A549 treated with CORT108297 at 1 μM for 4 hours (cell line): ENCODE measurements at places on chromosomes 5 and 9. TPM values are rescaled to one million over a fixed set of nuclear protein-coding genes. Genes with fewer than 3 reads are reported as not detected.

Gene FAM151B
- 1.1 to 1.8 TPM (median 1.4 TPM) in 5 replicates for total RNA-seq

Gene CLIC3
- total RNA-seq, result 2.7 to 4.5 TPM (median 3.8 TPM) in 5 replicates

Gene SLC2A6
- total RNA-seq, result 15.1 to 24.6 TPM (median 22.6 TPM) in 5 replicates

Gene STC2
- total RNA-seq, result 49.1 to 58.7 TPM (median 56.3 TPM) in 5 replicates

Gene C9
- total RNA-seq, result not detected in 5 replicates

Gene ENTPD2
- total RNA-seq, result 0.63 to 1.4 TPM (median 0.95 TPM) in 5 replicates

Gene LURAP1L
- total RNA-seq, result 14.9 to 18.6 TPM (median 18.1 TPM) in 5 replicates

Gene RBM27
- total RNA-seq, result 10.6 to 14.5 TPM (median 11.3 TPM) in 5 replicates

Gene OR1Q1
- total RNA-seq, result 0.15 TPM in 1 of 5 replicates, not detected in the others

Gene PCDHGC5
- total RNA-seq, result 0.02 to 0.03 TPM (median 0.03 TPM) in 3 of 5 replicates, not detected in the others

Gene CBY3
- not detected in 5 replicates for total RNA-seq

Gene UBAC1
- 28.0 to 37.2 TPM (median 34.0 TPM) in 5 replicates for total RNA-seq

Gene ADAMTS12
- 6.1 to 9.2 TPM (median 7.2 TPM) in 5 replicates for total RNA-seq

Gene KLHL9
- 14.5 to 19.6 TPM (median 17.5 TPM) in 5 replicates for total RNA-seq

Gene MYMK
- not detected in 5 replicates for total RNA-seq

Gene DBH
- not detected in 5 replicates for total RNA-seq

Gene CLPTM1L
- 157 to 177 TPM (median 160 TPM) in 5 replicates for total RNA-seq

Gene SRP19
- 73.6 to 98.9 TPM (median 78.3 TPM) in 5 replicates for total RNA-seq

Gene ASS1
- total RNA-seq, result 15.1 to 20.4 TPM (median 16.0 TPM) in 5 replicates

Gene CCNO
- total RNA-seq, result 5.2 to 9.9 TPM (median 9.5 TPM) in 5 replicates

Gene CNTNAP3
- 7.3 to 12.2 TPM (median 9.9 TPM) in 5 replicates for total RNA-seq

Gene PCDHGA2
- total RNA-seq, result 0.55 to 0.78 TPM (median 0.63 TPM) in 5 replicates

Gene SOHLH1
- not detected in 5 replicates for total RNA-seq

Gene AMBP
- 7.2 to 10.1 TPM (median 7.7 TPM) in 5 replicates for total RNA-seq

Gene BTNL8
- not detected in 5 replicates for total RNA-seq
